Activated CD4-positive, alpha-beta memory T cell treated with anti-CD3 and anti-CD28 coated beads for 36 hours (primary cell): ENCODE measurements at places on chromosomes 2 and 18. TPM values are rescaled to one million over a fixed set of nuclear protein-coding genes. Genes with fewer than 3 reads are reported as not detected.

- no peak for DNase-seq
Measured at GRCh38 chr2:175964195-175964594, 37.9 kb downstream of the LNPK start.

GRCh38 chr2:3656762-3657721 is 958 bp upstream of the ALLC start:
- no peak for DNase-seq

DNA sequence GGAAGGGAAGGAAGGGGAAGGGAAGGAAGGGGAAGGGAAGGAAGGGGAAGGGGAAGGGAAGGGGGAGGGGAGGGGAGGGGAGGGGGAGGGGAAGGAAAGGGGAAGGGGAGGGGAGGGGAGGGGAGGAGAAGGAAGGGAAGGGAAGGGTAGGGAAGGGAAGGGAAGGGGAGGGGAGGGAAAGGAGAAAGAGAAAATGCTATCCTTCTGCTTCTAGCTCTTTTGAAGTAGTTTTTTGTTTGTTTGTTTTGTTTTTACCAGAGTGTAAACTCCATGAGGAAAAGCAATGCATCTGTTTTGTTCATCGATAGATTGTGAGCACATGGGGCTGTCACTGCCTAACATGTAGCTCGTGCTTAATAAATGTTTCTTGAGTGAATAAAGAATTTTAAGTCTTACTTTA is 1592.7 kb upstream of the ACVR2A start:
- no peak for DNase-seq

The TSPYL6 gene
- not detected for total RNA-seq

GRCh38 chr2:182592691-182593393 is 123.2 kb upstream of the DNAJC10 start:
- no peak for DNase-seq

The SELENOI gene
- total RNA-seq, result 34.2 TPM

The TLX2 gene
- 0.94 TPM for total RNA-seq

- DNase-seq, result no peak
Measured at GRCh38 chr2:61662990-61663389, 124.8 kb upstream of the XPO1 start.

DNA sequence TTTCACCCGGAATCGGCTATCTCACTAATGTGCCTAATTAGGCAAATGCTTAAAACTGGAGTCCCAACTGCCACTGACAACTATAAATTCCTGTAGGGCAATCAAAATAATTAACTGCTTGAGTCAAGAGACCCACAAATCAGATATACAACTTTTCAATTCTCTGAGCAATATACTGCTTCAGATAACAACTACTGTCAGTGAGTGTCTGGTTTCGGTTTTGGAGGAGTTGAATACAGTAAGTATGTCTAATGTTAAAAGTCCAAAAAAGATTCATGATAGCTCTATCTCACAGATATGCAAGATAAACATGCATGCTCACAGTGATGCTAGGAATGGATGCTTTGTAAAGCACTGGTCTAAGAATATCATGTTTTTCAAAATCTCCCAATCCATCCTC is 283.3 kb downstream of the NRXN1 start:
- no peak for DNase-seq

GRCh38 chr2:229780856-229781773 is 66.8 kb upstream of the DNER start:
- no peak for DNase-seq

DNA sequence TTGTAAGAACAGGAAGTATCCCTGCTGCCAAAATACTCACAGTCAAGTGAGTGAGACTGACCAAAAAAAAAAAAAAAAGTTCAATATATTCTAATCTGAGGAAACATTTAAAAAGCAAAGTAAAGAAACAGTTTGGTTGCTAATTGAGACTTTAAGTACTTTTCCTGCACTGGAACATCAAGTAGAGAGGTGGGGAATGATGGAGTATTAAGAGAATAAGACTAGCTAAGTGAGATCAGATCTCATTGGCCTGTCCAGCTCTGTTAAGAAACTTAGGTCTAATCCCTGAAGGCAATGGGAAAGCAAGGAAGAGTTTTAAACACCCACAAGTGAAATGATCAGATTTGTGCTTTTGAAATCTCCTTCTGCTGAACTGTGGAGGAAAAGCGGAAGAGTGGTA is 27.8 kb upstream of the MAP4K3 start:
- no peak for DNase-seq

GRCh38 chr2:28420722-28421121 is 28.1 kb downstream of the FOSL2 start:
- no peak for DNase-seq

The PLEK gene
- 7.6 TPM for total RNA-seq
